ENCODE measurements at places on chromosomes 4 and X. TPM values are rescaled to one million over a fixed set of nuclear protein-coding genes. Genes with fewer than 3 reads are reported as not detected.
A peak's percentile ranks its signal among the peaks of the same experiment; 100 is the strongest.

The SOD3 gene
- not detected for polyA plus RNA-seq

The APELA gene
- polyA plus RNA-seq = not detected

The TRPC5OS gene
- polyA plus RNA-seq = not detected

The CXCL11 gene
- not detected for polyA plus RNA-seq

The C4orf36 gene
- polyA plus RNA-seq = not detected

The MAGEE2 gene
- polyA plus RNA-seq = not detected

The GPR119 gene
- not detected for polyA plus RNA-seq

The DUX4 gene
- not detected for polyA plus RNA-seq

The FREM3 gene
- polyA plus RNA-seq = not detected

The MTTP gene
- polyA plus RNA-seq = not detected

The HHIP gene
- polyA plus RNA-seq = not detected

The ZNF674 gene
- 2.4 TPM for polyA plus RNA-seq

The P2RY8 gene
- 220 TPM for polyA plus RNA-seq

The UGT2A1 gene
- polyA plus RNA-seq = not detected

The HSD17B13 gene
- 0.09 TPM for polyA plus RNA-seq

- DNase-seq = no peak
Observed at GRCh38 chr4:177696438-177696966, 254.3 kb upstream of the AGA start.

- no peak for DNase-seq
Observed at GRCh38 chrX:30819080-30819479, 70.0 kb downstream of the TAB3 start.

DNA sequence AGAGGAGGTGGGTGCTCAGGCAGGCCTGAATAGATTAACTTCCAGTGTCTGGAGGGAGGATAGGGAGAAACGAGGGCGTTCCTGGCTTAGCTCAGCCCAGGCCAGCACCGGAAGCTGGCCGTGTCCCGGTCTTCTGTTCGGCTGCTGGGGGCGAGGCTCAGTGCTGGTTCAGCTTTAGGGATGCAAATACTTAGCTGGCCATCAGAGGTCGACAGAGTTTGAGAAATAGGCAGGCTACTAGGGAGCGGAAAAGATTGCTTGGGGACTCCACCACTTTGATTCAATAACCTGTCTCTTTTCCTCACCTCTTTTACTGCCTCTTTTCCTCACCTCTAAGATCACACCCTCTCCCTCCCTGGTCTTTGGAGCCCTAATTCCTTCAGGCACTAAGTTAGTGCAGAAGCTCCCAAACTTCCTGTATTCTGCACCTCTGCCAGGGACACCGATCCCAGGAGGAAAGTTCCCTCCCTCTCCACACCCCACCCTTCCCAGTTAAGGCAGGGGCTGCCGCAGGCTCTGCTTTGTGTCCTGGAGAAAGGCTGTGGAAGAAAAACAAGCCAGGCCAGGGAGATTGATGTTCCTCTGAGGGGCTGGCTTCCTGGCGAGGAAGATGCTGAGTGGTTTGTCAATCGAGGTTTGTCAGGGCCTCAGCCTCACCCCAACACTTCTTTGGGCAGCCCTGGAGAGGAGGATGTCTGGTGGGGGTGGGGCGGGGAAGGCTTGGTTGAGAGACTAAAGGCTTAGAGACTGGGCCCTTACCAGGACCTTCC is 6.0 kb upstream of the EFNB1 start:
- peak; percentile 27 for DNase-seq

GRCh38 chr4:76622717-76623116 is 187.7 kb downstream of the SHROOM3 start:
- no peak for DNase-seq

GRCh38 chrX:45781901-45782553 is 581.4 kb upstream of the DIPK2B start:
- DNase-seq = no peak

DNA sequence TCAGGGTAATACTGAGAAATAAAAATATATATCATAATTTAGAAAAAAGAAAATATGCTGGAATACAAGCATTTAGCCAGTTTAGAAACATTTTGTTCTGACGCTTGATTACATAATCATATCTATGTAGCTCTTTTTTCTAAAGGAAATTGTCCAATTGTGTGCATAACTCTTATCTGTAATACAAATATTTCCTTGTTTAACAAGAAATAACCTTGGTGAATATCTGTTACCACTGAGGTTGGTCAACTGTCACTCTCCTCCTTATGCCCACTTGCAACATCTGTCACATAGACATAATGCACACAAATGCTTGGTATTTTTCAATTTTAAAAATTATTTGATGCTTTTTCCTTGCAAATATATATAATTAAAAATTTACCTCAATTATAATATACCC is 609.7 kb downstream of the TLL1 start:
- DNase-seq = no peak

- DNase-seq = peak; percentile 12
Observed at GRCh38 chrX:53481093-53481492, 46.9 kb upstream of the HSD17B10 start.

- DNase-seq = no peak
Observed at GRCh38 chr4:109248322-109248900, 54.0 kb downstream of the COL25A1 start.

DNA sequence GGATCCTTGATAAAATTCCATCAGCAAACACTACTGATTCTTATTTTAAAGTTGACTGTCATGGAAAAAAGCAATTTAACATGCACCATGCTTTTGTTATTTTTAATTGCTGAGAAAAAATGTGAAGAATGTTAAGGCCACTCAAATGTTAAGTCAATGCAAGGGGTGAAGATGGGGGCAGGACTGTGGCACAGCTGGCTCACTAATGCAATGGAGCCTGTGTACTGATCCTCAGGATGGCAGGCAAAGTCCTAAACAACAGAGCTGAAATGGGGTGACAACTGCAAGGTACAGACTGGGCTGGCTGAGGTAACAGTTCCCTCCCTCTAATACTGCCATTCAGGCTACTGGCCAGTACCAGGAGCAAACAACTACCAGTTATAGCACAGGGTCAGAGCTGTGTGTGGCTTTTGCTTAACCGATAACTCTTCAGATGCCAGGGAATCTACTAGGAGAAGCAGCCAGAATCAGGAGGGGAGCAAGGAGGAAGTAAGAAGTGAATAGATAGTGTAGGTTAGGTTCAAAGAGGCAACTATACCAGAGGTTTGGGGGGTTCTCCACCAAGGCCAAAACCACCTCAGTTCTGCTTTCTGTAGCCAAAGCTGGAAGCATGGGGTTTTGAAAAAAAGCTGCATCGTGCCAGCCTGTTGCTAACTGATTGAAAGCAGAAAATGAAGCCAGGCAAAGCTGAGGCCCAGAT is 372.6 kb downstream of the OPHN1 start:
- no peak for DNase-seq

- DNase-seq = no peak
Observed at GRCh38 chr4:20408611-20409010, 156.9 kb downstream of the SLIT2 start.

DNA sequence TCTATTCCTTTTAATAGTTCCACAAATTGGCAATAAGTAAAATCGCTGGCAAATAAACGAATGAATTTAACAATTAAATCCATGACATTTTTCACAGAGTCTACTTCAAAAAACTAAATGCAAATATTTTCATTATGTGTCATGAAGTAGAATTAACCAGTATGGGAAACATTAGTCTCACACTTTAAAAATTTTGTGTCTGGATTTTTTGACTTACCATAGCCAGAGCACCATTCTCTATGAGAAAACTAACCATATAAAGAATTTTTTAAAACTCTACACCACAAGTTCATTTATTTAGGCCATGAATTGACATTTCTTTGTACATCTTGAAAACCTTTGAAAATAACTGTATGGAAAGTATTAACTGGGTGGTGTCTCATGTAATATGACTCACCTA is 41.2 kb downstream of the PRDM5 start:
- DNase-seq = no peak

DNA sequence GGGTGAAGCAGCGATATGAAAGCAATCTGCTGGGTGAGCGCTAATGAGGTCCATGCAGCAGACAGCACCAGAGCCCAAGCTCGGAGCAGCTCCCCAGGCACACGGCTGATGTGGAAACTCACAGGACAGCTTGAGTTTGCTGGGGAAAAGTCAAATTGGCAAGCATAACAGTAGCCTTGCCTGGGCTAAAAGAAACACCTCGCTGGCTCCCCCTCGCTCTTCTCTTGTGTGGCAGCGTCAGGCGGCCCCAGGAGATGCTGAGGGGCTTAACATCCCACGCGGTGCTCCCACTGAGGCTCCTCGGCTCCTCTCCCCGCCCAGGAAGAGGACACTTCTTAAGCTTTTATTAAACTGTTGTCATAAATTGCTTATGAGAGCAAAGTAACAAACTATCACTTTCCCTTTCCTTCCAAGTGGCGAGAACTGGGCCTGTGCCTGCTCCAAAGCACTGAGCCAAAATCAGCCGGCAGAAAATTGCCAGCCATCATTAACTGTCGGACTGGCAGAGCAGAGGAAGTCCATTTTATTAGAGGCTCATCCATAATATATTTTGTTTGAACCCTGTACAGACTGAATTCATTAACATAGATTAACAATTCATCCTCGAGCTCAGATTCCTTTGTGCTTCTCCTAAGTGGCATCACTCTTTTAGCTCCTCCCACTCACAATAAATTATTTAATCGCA is 111.4 kb downstream of the TSPAN5 start:
- no peak for DNase-seq

GRCh38 chr4:177596035-177596434 is 153.8 kb upstream of the AGA start:
- no peak for DNase-seq

DNA sequence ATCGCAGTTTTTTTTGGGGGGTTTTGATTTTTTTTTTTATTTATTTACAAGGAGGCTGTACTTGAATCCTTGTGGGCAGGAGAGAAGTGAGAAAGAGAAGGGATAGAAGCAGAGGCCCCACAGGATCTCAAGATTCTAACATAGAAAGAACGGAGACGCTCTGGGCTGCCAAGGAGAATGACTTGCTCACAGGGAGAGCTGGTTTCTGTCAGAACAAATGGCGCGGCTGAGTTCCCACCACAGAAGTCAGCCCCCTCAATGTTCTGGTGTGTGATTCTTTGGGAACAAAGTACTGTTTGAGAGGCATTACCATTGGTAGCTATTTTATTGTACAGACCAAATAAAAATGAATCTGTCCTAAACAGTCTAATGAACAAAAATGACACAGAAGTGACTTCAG is 80.6 kb downstream of the ATXN3L start:
- DNase-seq = no peak

DNA sequence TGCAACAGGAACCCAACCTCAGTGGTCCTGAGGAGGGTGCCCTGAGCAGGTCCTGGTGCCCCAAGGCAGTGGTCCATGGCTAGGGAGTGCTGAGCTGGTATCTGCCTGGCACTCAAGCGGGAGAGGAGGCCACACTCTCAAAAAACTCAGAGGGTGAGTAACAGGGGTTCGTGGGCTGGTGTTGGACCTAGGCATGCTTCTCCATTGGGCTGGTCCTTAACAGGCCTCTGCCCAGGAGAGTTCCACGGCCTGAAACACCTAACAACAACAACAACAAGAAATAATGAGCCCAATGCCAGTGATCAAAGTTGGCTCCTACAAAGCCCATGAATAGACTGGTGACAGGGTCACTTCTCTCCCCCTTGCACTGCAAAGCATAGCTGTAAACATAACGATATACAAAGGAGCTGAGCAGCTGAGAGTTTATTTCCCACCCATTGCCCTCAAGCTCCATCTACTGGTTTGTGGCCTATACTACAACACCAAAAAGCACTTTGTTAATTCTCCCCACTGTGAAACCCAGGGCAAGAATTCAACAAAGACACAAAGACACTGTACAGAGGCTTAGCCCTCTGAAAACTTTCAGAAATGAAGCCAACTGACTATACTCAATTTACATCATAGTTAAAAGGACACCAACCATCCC is 736.1 kb upstream of the ADGRL3 start:
- no peak for DNase-seq

- no peak for DNase-seq
Observed at GRCh38 chr4:74109116-74109869, 10.3 kb upstream of the CXCL2 start.

GRCh38 chrX:25048178-25048577 is 32.4 kb upstream of the ARX start:
- DNase-seq = no peak

GRCh38 chr4:36675436-36675835 is 394.0 kb downstream of the DTHD1 start:
- no peak for DNase-seq
